ENCODE measurements at places on chromosomes 3 and 15. TPM values are rescaled to one million over a fixed set of nuclear protein-coding genes. Genes with fewer than 3 reads are reported as not detected.

GRCh38 chr15:72389231-72389630, 8.9 kb upstream of the TMEM202 start:
- no peak for DNase-seq

- no peak for DNase-seq
Measured at GRCh38 chr15:53307952-53308624, 451.4 kb downstream of the WDR72 start.

The SAMD7 gene
- polyA plus RNA-seq = not detected

DNA sequence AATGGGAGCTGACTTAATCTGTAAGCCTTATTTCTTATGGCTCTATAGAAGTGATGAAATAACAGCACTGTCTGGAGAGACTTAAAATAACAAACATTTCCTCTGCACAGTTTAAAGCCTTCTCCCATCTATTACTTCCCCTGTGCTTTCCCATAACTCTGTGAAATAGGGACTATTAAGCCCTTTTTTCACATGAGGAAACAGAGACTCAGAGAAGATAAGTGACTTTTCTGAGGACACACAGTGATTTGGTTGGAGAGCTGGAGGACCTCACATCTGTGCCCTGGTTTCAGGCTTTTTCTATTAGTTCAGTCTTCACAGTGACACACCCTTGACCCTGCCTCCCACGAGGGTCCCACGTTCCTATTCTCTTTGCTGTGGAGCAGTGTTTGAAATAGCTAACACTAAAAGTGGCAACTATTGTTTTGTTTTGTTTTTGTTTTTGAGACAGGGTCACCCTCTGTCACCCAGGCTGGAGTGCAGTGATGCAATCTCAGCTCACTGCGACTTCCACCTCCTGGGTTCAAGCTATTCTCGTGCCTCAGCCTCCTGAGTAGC, 82.9 kb downstream of the ST6GAL1 start:
- DNase-seq = no peak

DNA sequence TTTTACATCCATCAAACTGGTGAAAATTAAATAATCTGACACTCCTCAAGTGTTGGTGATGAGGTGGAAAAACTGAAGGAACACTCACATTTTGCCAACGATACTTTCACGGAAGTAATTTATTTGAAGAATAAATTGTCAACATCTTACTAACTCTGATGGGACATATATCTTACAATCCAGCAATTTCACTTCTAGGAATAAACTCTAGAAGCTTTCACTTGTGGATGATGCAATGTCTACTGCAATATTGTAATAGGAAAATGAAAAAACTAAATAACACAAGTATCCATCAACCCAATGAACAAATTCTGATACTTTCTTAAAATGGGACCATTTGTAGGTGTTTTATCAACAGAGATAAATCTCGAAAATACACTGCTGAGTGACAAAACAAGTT, 16.2 kb upstream of the LIPC start:
- DNase-seq = no peak

The CHCHD4 gene
- polyA plus RNA-seq = 20.9 TPM

- DNase-seq = no peak
Measured at GRCh38 chr3:13894096-13894806, 14.4 kb upstream of the WNT7A start.

The ATP10A gene
- polyA plus RNA-seq = 2.9 TPM

DNA sequence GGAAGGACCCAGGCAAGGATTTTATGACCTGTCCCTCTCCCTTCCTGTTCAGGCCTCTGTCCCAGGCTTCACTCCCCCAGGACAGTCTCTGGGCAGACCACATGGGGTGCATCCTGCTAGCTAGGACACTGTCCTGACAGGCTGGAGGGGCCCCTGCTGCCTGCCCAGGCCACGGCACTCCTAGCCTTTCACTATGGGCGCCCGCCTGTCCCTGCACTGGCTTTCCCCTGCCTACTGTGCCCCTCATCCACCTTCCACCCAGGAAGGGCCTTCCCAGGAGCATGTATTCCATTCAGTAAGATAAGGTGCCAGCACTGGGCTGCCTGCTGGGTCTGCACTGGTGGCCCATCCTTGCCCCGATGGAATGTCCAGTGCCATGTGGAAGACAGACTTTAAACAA, 145.3 kb downstream of the DNAJB8 start:
- no peak for DNase-seq

The SLC27A2 gene
- polyA plus RNA-seq = 53.6 TPM

- DNase-seq = no peak
Measured at GRCh38 chr3:107213044-107213669, 164.1 kb upstream of the CCDC54 start.

The TRIM42 gene
- not detected for polyA plus RNA-seq

DNA sequence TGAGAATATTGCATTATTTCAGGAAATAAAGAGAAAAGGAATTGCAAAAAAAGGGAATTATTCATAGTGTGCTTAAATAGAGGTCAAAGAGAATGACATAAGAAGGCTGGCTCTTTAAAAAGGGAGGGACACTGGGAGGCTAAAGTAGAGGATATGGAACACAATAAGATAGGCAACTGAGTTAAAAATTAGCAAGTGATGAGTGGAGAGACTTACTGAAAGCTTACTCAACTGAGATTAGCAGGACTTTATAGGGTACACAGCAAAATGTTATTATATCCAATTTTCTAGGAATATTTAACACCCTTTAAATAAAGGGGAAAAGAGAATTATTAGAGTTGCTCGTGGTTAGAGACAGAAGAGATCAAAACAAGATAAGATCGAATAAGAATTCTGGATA, 375.2 kb downstream of the LSAMP start:
- DNase-seq = no peak

GRCh38 chr3:34387826-34388564, 589.6 kb downstream of the PDCD6IP start:
- no peak for DNase-seq

DNA sequence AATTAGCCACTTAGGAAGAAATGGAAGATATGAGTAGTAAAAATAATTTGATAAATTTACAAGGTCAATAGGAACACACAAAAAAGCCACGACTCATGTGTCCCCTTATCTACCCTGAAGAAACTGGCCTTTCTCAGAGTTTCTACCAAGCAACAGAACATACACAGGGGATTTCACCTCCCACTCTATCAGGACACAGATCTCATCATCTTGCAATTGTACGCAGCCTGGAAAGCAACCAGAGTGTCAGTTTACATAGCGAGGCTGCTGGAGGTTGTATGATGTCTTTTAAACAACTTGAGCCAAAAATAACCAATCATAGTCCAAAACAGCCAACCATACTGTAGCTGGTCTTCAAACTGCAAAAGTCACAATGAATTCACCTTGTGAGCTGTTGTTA, 19.7 kb upstream of the LMOD3 start:
- no peak for DNase-seq

The SACM1L gene
- 67.6 TPM for polyA plus RNA-seq

The TLR9 gene
- 0.17 TPM for polyA plus RNA-seq

GRCh38 chr15:70113304-70113700, 15.6 kb upstream of the TLE3 start:
- no peak for DNase-seq

GRCh38 chr3:24305795-24306467, 188.7 kb downstream of the THRB start:
- no peak for DNase-seq

The WDR5B gene
- polyA plus RNA-seq = 9.1 TPM

DNA sequence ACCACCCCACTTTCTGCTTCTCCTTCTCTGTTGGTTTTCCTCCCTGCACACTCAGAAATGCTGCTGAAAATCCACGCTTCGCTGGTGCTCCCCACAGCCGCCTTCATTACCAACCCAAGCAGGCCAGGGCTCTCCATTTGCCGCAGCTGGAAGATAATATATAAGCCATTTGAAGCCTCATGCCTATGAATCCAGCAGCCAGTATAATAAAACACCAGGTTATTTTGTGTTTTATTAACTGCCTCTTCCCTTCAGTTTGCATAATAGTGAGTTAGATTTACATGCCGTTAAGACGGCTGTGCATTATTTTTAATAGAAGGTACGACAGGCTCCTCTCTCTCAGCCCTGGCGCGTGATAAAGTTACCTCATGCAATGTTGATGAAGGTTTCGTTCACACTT, 86.6 kb downstream of the TOP2B start:
- no peak for DNase-seq

Data from renal cortex interstitium (tissue), 15 donors.